ENCODE measurements at places on chromosomes 6 and 20.

GRCh38 chr20:57749869-57750268 lies 40.1 kb upstream of the PMEPA1 start:
- DNase-seq, result no peak

GRCh38 chr20:39876976-39877635 lies 811.9 kb downstream of the MAFB start:
- DNase-seq, result no peak

- DNase-seq, result no peak
Observed at GRCh38 chr20:61263084-61263695, 11.1 kb downstream of the CDH4 start.

GRCh38 chr6:11278207-11278559 lies 45.7 kb upstream of the NEDD9 start:
- DNase-seq, result no peak

DNA sequence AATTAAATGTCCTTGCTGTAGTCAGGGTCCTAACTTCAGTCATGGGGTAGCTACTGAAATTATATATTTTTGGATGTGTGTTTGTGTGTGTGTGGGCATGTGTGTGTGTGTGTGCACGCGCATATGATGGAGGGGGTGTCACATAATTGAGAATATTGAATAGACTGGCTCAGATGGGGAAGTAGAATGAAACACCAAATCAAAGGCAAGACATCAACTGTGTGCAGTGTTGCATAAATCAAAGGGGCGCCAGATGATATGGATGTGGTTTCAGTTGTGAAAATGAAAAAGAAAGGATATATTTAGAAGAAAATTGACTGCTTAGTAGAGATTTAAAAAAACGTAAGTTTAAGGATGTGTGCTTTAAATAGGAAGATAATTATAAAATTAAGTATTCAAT lies 144.2 kb upstream of the CEP162 start:
- no peak for DNase-seq

- no peak for DNase-seq
Observed at GRCh38 chr20:34729416-34729815, 25.3 kb downstream of the TP53INP2 start.

DNA sequence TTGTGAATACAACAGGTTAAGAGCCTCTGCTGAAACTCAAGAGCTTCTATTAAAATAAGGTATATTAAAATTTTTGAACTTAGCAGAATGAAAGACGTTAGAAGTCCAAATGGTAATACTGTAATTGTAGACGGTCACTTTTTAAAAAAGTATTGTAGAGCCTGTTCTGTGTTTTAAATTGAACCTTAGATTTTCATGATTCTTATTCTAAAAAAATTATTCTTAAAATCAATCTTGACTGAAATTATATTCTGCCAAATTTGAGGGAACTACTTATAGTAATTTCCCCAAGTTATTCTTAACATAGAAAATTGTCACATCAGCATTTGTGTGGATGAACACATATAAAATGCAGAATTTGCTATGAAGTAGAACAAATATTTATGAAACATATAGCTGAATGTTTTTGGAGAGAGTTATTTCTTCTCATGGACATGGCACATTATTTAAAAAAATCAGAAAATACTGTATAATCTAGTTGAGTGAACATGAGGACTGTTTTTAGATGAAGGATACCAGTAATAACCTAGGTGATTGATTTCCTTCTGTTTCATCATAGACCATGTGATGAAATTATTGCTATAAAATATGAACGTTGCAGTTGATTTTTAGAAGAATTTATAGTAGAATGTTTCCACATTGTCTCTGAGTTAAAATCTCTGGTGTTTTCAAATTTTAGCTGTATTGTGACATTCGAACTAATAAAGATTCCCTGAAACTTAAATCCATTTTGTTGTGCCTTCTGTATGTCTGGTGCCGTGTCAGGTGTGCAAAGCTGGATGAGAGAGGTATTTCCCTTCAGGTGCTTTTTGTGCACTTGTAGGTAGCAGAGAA lies 2.8 kb downstream of the TBPL1 start:
- no peak for DNase-seq

DNA sequence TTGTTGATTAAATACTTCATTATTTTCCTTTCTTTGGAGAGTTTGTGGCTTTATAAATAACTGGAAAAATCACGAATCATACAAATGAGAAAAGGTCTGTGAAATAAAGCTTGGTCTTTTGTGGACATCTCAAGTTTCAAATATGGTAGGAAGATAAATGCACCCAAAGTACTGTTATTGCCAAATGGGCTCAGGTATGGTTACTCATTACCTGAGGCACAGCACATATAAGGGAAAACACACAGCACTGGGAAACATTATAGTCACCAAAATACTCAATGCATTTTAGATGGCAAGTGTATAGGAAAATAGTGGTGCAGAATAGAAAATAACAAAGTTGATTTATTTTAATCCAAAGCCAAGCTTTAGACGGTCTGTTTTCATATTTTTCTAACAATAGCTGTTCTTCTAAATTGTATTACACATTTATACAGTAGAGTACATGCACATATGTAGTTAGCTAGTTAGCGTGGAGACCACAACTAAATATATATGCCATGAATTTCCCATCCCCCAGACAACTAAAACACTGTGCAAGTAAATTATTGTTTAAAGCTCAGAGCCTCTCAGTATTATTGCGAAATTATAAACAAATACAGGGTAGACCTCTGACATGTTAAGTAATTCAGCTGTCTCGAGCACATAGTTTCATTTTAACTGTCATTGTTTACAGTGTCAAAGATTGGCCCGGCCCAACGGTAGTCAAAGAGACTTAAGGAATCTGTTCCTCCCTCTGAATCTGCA lies 336.0 kb downstream of the SYNE1 start:
- DNase-seq, result no peak

GRCh38 chr6:27472182-27472616 lies 706 bp downstream of the ZNF184 start:
- DNase-seq, result peak; percentile 42

- DNase-seq, result no peak
Observed at GRCh38 chr6:24931718-24932691, 3.8 kb downstream of the RIPOR2 start.

- DNase-seq, result no peak
Observed at GRCh38 chr6:32692019-32692418, 25.6 kb upstream of the HLA-DQB1 start.

GRCh38 chr6:105601541-105602236 lies 198.8 kb upstream of the PREP start:
- no peak for DNase-seq

DNA sequence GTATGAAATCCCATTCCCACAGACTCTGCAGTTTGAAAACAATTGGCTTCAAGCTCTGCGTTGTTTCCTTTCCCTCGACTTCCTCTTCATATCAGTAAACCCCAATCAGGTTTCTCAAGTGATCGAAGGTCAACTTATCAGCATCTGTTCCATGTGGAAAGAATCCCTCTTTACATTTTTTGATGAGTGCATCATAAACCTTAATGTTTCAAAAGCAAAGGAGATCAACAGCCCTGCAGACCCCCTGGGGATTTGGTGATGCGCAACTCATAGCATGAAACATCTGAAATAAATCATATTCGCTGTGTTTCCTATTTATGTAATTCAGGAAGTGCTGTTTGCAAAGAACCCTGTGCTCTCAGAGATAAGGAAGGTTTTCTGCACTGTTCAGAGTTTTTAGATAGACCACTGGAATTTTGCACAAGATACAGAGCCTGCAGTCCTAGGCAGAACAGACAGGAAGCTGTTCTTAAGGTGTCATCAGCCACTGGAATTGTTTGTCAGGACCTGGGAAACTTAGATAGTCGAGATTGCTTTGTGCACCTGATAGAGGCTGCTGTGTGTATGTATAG lies 216.0 kb downstream of the HIVEP2 start:
- DNase-seq, result no peak

- DNase-seq, result no peak
Observed at GRCh38 chr20:48930035-48930434, 8.5 kb downstream of the ARFGEF2 start.

DNA sequence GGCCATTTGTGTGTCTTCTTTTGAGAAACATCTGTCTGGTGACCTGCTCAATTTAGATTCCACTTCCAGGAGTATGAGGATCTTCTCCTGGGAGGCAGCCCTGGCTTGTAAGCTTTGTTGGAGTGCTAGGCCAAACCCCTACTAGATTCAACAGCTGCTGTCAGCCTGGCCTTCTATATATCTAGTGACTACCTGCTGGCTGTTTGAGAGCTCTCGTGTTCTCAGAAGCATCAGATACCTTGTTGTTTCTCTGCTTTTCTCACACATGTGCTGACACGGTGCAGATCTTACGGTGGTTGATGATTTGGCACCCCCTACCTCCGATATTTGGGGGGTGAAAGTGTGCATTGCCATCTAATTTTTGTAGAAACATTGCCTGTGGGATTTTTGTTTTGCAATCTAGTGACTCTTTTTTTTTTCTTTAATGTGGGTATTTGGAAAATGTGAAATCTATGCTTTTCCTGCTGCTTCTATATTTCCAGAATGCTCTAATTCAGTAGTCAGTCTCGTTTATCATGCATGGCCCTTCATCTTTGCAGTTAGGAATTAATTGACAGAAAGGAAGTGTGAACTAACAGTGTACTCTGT lies 4.7 kb downstream of the CCN2 start:
- DNase-seq, result no peak

DNA sequence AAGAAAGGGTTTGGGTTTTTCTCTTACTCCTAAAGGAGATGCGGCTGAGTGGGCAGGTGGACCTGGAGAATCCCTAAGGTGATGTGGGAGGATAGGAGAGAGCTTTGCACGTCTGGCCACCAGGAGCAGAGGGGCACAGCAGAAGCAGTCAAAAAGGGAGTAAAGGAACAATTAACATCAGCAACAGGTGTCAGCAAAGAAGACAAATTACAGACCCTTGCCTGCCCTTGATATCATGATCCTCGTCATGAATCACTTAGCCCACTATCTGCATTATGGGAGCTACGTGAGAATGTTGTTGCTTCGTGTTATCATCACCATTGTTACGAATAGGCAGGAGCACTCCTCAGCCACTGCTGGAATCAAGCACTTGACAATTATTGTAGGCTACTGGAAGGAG lies 25.5 kb upstream of the ARG1 start:
- DNase-seq, result no peak

DNA sequence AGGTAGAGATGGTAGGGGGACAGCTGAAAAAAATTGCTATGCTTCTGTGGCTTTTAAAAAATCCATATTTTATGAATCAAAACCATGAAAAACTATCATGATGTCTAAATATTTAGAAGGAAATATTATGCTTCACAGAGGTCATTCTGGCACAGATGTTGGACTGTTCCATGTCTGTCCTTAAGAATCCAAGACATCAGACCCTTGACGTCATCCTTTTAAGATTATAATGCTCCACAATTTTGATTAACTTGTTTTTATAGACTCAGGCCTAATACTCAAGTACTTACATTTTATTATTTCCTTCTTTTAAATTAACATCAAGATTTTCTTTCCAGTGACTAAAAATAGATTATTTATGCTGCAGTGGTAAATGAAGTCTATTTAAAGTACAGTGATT lies 29.7 kb downstream of the FILIP1 start:
- no peak for DNase-seq

DNA sequence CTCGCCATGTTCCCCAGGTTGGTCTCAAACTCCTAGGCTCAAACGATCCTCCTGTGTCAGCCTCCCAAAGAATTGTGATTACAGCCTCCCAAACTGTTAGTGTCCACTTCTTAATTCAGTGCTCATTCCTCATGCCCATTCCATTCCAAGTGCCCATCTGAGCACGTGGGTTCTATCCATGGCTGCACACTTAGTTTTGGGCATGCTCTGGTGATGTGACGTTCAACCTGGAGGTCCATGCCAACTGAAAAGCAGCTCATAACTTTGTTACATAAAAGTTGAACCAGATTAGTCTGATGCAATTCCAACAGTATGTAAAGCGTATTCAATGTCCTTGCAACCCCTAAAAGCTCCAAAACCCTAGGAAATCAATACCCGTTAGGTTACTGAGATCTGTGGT lies 11.5 kb downstream of the SNX9 start:
- no peak for DNase-seq

DNA sequence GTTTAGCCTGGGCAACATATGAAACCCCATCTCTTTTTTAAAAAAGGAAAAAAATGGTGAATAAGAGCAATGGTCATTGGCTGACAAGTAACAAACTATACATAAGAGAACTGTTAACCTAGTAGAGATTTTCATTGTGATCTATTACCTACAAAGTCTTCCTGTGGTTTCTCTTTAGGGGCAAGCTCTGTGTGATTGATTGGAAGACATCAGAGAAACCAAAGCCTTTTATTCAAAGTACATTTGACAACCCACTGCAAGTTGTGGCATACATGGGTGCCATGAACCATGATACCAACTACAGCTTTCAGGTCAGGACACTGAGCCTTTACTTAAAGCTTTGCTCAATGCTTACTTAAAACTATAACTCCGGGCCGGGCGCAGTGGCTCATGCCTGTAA lies 19.2 kb downstream of the MGME1 start:
- DNase-seq, result no peak

- no peak for DNase-seq
Observed at GRCh38 chr6:20098267-20098876, 113.9 kb downstream of the MBOAT1 start.

- no peak for DNase-seq
Observed at GRCh38 chr6:85078058-85078457, 313.7 kb upstream of the TBX18 start.

Measured in right lobe of liver (tissue), 6 donors.